ENCODE measurements at places on chromosomes 12 and 14.

- no peak for DNase-seq
Observed at GRCh38 chr12:40701756-40702155, 9.5 kb downstream of the CNTN1 start.

DNA sequence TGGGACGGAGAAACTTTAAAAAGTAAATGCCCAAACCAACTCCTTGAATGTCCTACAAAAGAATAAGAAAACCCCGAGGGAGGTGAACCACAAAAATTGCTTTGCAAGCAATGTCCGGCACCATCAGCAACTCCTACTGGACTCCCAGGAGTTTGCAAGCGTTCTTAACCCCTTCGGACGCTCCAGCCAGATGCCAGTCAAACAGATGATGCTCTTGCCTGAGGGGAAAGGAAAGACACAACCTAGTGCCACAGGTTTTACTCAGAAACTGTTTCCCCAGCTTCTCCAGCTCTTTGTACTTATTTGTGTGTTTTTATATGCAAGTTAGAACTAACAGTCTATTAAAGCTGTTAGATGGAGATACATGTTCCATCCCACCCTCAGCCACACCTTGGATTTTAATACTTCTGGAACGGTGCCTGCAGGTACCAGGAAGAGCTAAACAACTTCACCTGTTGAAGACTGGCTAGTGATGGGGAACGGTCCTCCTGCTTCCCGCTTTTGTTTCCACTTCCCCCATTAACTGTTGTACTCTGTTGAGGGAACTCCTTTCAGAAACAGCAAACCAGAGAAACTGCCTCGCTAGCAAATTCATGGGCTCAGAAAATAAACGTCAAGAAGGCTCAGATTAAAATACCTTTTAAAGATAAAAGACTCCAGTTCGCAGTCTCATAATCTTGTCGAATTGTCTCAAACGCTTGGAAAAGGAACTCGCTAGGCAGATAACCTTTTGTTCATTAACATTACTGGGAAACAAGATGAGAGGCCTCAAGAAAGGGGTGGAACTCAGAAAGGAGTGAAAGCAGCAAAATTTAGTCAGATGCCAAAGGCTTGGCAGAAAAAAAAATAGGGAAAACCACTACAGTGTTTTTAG is 1.1 kb upstream of the FERMT2 start:
- peak; percentile 76 for DNase-seq

DNA sequence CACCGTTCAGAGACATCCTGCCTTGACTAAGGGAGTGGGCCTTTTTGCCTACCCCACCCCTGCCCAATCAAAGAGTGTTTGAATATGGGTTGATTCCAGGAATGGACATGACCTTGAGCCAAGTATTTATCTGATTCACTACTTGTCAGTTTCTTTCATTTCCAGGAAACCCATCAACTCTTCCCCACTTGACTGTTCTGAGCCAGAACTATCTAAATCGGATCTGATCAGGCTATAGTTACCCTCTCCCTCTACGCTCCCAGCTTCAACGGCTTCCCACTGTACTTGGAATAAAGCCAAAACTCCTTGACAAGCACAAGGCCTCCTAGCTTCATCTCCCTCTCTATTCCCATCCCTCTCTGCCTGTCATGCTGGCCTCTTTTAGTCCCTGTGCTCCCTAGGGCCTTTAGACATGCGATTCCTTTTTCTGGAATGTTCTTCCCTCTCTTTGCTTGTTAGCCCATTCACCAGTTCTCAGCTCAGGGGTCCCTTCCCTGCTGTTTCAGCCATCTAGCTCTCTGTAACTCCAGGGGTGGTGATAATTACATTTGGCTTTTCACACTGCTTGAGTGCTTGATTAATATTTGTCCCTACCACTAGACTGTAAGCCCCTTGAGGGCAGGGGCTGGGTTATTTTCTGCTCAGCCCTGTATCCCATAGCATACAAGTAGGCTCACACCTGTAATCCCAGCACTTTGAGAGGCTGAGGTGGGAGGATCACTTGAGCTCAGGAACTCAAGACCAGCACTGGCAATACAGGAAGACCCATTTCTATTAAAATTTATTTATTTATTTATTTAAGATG is 5.5 kb upstream of the ITPK1 start:
- no peak for DNase-seq

GRCh38 chr12:127677537-127678131 is 589.3 kb upstream of the TMEM132C start:
- DNase-seq: peak; percentile 87

- no peak for DNase-seq
Observed at GRCh38 chr14:37142835-37143401, 29.5 kb downstream of the SLC25A21 start.

DNA sequence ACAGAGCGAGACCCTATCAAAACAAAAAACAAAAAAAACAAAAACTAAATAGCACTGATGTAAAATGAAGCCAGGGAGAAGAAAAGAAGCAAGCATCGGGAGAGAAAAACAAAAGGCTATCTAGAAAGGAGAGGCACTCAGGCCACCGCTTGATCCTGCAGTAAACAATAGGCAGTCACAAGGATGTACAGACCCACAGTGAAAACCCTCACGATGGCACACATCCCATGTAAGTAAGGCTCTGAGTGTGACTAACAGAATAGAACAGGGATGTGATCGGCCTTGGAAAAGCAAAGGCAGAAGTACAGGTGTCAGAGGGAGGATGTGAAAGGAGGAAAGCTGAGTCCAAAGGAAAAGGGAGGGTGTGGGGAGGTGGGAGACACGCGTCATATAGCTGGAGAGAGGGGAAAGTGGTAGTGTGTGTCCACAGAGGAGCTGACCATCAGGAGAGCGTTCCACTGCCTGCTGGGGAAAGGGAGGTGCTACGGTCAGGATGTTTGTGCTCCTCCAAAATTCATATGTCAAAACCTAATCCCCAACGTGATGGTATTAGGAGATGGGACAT is 31.5 kb downstream of the CAMKK2 start:
- DNase-seq: no peak

GRCh38 chr14:61420326-61420725 is 98.9 kb downstream of the PRKCH start:
- no peak for DNase-seq

GRCh38 chr14:80278293-80279023 is 67.2 kb upstream of the DIO2 start:
- no peak for DNase-seq

DNA sequence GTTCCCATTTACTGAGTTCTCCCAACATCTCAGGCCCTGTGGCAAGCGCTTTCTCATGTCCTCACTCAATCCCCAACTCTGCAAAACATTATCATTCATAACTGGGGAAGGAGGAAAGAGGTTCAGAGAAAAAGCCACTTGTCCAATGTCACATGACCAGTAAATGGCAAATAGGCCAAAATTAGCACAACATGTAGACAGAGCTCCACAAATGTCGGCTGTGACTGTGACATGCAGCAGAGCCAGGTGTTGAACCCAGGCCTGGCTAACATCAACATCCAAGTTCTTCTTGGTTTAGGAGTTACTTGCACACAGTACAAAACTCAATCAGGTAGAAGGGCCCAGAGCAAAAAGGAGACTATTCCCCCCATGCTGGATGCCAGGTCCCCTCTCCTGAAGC is 10.8 kb downstream of the KCTD10 start:
- no peak for DNase-seq

DNA sequence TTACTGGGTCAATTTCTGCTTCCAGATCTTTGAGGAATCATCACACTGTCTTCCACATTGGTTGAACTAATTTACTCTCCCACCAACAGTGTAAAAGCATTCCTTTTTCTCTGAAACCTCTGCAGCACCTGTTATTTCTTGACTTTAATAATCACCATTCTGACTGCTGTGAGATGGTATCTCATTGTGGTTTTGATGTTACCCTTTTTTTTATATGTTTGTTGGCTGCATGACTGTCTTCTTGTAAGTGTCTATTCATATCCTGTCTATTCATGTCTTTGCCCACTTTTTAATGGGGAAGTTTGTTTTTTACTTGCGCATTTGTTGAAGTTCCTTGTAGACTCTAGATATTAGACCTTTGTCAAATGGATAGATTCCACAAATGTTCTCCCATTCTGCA is 324.9 kb downstream of the NAV3 start:
- DNase-seq: no peak

- no peak for DNase-seq
Observed at GRCh38 chr12:87039536-87039935, 783.3 kb upstream of the MGAT4C start.

GRCh38 chr14:74793506-74794155 is 30.5 kb downstream of the YLPM1 start:
- no peak for DNase-seq

GRCh38 chr12:129246630-129247029 is 393.4 kb downstream of the GLT1D1 start:
- DNase-seq: no peak

GRCh38 chr12:77082021-77082420 is 16.7 kb upstream of the E2F7 start:
- DNase-seq: no peak

GRCh38 chr12:29533815-29534489 is 36.5 kb upstream of the OVCH1 start:
- DNase-seq: no peak

GRCh38 chr14:59631237-59631636 is 54.6 kb upstream of the CCDC175 start:
- peak; percentile 68 for DNase-seq

DNA sequence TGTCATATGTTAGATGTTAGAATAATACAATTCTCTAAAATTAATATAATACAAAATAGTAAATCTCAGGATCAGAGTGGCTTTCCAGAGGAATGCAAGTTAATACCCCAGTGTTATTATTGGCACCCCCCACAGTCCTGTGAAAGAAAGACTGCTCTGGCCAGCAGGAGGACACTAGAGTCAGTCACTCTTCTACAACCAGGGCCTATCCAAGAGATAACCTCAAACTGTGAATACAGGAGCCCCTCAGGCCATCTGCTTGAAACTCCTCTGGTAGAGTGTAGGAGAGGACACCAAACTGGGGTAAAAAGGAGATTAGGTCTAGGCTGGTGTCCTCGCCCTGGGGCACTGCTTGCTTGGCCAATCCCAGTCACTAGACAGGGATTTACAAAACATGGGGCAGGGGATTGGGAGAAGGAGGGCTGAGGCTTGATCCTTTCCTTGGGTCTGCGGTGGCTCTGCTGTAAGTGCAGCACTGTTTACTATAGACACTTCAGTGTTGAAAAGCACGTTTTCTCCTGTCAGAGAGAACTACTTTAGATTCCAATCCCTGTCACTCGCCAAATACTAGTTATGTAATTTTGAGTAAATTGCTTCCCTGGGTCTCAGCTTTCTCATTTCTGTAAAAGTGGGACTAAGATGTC is 44.5 kb upstream of the PTPRR start:
- no peak for DNase-seq

DNA sequence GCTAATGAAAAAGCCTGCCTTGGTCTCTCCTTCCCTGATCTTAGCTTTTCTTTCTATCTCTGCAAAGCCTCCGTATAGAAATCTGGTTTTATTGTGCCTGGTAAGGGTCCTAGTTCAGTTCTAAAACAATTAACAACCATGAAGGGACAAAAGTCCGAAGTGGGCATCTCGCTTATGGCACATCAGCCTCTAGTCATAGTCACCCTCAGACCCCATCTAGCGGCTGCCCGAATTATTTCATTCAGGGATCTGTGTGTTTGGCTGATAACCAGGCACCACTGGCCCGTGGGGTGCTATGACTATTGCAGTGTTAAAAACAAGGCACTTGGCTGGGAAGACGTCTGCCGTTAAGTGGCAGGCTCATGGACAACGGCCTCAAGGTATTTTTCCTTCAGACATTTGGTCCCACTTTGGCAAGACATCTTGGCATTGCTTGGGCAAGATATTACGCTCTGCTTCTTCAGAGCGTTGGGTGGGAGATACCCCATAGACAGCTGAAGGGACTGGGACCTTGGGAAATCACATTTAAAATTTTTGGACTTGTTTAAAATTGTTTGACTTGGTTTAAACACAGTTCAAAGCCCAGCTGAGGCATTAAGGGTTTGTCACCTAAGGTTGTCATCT is 87.1 kb downstream of the SINHCAF start:
- DNase-seq: peak; percentile 84

- DNase-seq: no peak
Observed at GRCh38 chr14:105899657-105900397, 373.4 kb downstream of the TMEM121 start.

DNA sequence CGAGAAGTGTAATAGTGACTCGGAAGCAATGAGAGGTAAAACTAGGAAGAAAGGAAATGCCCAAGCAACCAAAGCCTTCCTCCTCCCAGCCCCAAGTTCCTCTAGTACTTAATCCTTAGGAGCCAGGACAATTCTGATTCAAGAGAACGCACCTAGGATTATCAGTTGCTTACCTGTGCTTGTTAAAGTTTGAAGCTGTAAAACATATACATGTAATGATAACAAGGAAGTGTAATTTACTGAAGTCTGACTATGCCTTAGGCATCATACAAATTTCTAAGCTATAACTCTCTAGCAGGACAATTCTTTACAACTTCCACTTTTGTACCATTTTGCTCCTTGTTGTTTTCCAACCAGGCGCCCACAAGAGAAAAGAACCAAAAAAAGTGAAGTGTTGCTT is 92.8 kb upstream of the OSBPL8 start:
- no peak for DNase-seq

DNA sequence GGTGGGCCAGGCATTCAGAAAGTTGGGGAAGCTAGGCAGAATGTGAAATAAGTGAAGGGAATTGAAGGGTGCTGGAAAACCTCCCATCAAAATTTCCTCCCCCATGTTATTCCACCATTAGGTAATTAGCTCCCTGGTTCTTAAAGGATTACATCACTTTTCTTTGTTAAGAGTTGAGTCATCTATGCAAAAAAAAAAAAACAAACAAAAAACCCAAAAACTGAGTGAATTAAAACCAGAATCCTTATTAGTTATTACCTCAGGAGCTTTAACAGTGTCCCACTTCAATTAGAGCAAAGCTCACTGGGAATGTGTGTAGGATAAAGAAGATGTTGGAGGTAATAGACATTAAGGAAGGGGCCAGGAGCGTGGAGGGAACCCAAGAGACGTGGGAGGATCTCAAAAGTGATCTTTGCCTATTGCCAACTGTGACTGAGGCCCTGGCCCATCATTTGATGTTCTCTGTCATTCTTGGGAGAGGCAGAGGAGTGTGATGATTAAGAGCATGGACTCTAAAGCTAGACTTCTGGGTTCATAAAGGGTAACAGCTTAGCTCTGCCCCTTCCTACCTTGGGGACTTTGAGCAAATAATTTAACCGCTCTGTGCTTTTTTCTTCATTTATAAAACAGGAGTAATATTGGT is 364.7 kb downstream of the APAF1 start:
- DNase-seq: no peak

- DNase-seq: no peak
Observed at GRCh38 chr14:71289536-71289935, 382.3 kb downstream of the PCNX1 start.
